ENCODE measurements at places on chromosomes 12 and 14. TPM values are rescaled to one million over a fixed set of nuclear protein-coding genes. Genes with fewer than 3 reads are reported as not detected.

Gene GPX2
- 1.3 TPM for polyA plus RNA-seq

Gene FRMD6
- 221 TPM for polyA plus RNA-seq

Gene CEP290
- 8.1 TPM for polyA plus RNA-seq

Gene GPN3
- 16.8 TPM for polyA plus RNA-seq

Gene SHMT2
- 266 TPM for polyA plus RNA-seq

Gene DGKA
- 53.6 TPM for polyA plus RNA-seq

Gene MYF6
- not detected for polyA plus RNA-seq

Gene BORCS5
- polyA plus RNA-seq = 13.6 TPM

All from AG04450 (cell line).